ENCODE measurements at places on chromosomes 7 and 10. TPM values are rescaled to one million over a fixed set of nuclear protein-coding genes. Genes with fewer than 3 reads are reported as not detected.

The MMRN2 gene
- total RNA-seq, result 53.1 TPM

DNA sequence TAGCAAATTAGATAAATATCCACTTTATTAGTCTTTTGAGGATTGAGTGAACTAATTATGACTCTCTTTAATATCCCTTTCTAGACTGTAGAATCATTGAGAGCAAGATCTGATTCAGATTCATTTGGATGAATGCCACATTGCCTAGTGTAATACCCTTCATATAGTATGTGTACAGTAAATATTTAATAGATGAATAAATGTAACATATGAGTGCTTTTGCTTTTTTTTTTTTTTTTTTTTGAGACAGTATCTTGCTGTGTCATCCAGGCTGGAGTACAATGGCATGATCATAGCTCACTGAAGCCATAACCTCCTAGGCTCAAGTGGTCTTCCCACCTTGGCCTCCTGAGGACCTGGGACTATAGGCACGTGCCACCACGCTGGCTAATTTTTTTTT is 14.8 kb downstream of the SAMD8 start:
- no peak for DNase-seq

The CALML3 gene
- total RNA-seq, result not detected

DNA sequence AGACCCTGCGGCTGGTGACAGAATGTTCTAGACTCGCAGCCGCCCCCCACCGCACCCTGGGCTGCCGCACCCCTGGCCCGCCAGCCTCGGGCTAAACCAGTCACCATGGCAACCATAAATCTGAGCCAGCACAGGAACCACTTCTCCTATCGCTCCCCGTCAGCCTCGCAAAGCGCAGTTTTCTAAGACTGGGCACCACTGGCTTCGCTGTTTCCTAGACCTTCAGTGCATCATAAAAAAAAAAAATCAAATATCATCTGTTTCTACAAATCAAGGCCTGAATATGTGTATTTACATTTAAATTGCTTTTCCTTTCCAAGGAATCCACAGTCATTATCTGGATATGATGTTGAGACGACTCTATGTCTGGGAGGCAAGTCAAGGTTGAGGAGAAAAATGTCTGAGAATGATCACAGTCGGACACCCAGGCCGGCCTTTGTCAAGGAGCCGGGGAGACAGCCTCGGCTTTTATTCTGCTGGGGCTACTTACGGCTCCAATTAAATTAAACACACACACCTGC is 99.9 kb downstream of the PTPRN2 start:
- DNase-seq, result no peak

- no peak for DNase-seq
These were observed 5.9 kb upstream of the OR2A25 start for GRCh38 chr7:144063710-144064109.

DNA sequence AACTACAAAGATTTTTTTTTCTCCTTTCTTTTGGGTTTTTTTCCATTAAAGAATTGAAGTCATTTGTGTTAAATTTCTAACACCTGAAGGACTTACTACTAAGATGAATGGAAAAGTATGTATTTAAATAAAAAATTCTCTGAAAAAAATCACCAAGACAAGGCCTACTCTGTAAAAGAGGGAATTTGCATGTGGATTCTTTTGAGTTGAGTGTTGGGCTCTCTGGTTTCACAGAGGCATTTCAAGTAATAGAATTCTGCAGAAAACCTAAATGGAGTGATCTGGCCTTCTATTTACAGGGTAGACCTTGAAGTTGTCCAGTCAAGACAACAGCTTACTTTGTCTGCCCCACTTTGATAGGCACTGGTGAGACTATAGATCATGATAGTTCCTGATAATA is 4.1 kb downstream of the LRRC17 start:
- no peak for DNase-seq

DNA sequence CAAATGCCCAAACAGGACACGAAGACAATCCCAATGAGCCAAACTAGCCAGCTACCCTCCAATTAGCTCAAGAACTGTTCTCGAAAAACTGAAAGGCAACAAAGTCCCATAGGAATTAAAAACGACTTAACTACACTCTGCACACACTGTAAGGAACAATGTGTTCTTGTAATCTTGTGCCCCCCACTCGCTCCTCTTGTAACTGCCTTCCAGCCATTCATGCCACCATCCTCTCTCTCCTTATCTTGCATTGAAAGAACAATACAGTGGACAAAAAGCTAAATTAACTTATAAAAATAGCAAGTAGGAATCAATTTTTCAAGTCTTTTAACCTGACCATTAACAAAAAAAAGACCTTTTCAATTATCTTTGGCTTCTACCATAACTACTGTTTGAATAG is 2.9 kb downstream of the CYTH3 start:
- DNase-seq, result no peak

The ADRB1 gene
- total RNA-seq, result 35.6 TPM

GRCh38 chr7:107394276-107394675 is 75.6 kb upstream of the GPR22 start:
- DNase-seq, result no peak

- DNase-seq, result no peak
These were observed 1.6 kb downstream of the SEPHS1 start for GRCh38 chr10:13346283-13347042.

- DNase-seq, result no peak
These were observed 69.0 kb upstream of the SAMD8 start for GRCh38 chr10:75042292-75042974.

DNA sequence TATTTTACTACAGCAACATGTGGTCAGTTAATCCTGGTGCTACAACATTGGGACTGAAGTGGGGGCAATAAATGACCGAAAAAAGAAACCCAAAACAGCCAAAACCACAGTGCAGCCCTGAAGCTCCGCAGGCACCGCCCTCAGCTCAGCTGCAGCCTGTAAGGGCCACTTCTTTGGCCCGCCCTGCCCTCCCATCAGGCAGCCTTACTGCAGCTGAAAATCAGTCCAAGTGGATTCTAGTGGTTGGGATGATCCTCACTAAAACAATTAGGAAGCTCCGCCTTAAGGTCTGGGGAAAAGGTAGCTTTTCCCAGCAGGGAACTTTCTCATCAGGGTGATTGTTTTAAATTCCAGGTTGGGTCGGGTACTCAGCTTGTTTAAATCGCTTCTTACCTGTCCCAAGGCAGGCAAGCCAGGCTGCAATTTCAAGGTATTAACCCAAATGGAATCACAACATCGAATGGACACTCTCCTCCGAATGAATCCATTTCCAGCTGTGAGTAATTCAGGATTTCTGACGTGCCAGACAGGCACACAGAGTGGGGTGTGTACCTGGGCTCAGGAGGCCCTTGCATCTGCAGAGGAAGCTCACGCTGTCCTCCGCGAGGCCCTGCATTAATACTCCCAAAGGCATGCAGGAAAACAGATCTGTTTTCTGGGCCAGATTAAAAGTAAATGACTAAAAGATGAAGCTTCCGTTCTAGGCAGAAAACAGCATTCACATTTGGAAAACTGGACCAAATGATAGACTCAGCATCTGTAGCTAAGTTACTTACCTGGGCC is 104.3 kb downstream of the CREB5 start:
- DNase-seq, result no peak

DNA sequence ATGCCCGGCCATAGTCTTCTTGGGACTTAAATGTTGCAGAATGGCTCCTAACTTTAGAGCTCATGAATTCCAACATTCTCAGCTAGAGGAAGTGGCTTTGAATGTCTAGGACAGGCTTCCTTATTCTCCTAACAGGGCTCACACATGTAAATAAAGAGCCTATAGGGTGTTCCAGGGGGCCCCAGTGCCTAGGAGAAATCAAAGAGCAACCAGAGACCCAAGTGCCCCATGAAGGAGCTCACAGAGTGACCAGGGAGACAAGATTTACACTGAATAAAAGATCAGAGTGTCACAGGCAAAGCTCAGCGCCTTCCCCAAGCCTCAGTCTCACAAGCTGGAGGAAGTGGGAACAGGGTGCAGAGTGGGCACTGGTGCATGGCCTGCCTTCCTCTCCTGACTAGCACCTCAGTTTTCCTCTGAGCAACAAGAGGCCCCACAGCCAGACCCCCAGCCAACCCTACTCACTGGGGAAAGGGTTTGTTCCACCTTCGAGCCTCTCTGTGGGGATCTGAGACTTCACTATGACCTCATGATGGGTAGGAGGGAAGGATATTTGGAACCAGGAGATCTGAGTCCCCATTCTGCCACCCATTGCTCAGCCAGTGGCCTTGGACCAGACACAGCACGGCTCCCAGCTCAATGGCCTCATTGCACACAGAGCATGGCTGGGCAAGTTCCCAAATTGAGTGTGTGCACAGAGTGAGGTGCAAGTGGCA is 16.0 kb downstream of the TMEM273 start:
- no peak for DNase-seq

The AGK gene
- 19.8 TPM for total RNA-seq

DNA sequence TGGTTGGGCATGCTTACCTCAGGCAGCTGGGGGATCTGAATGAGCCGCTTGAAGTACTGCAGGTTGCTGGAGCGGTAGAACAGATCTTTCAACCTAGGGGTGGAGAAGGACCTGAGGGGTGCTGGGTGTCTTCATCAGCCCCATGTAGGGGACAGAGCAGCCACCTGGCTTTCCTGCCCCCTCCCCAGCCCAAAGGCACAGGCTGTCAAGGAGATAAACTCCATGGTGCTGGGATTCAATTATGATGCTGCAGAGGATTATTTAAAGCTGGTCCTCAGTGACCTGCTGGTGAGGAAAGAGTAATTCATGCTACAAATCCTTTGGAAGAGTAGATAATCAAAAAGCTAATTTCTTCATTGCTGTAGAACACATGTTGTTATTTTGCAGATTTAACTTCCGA is 71.1 kb downstream of the SPDYE5 start:
- DNase-seq, result no peak

DNA sequence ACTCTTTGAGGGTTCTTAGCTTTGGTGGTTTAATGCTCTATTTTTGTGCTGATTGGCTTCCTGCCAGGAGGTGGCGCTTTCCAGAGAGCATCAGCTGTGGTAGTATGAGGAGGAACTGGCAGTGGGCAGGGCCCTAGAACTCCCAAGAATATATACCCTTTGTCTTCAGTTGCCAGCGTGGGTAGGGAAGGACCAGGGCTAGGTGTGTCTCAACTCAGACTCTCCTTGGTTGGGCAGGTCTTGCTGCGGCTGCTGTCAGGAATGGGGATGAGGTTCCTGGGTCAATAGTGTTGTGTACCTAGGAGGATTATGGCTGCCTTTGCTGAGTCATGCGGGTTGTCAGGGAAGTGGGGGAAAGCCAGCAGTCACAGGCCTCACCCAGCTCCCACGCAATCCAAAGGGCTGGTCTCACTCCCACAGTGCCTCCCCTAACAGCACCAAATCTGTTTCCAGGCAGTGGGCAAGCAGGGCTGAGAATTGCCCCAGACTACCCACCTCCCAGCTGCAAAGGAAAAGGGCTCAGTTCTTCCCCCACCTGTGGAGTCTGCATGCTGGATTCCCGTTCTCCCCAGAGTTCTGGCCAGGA is 191.5 kb downstream of the PHTF2 start:
- DNase-seq, result no peak

DNA sequence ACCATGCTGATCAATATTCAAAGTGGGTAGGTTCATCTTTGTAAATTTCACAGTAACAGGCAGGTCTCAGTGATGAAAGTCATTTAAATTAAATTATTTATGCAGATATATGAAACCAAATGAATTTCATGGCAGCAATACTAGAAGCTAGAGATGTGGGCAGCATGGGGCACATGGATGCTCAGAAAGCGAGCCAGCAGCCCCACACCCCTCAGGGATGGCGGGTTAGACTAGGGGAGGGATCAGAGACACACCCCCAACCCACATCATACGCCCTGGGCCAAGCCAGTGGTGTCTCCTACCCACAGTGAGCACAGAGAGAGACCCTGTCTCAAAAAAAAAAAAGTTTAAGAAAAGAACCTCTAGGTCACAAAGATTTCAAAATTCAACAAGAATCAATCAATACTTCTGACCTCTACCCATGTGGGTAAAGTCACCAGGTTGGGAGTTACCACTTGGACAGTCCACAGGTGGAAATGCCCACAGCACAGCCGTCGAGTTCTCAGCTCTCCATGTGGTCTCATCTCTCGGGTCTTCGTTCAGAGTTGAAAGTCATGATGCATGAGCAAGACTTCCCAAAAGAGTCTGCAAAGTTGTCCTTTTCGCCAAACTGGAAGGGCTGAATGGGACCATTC is 79.3 kb upstream of the PPP2R2D start:
- DNase-seq, result peak; percentile 6

The HMX3 gene
- total RNA-seq, result not detected

GRCh38 chr10:28668363-28669226 is 8.7 kb upstream of the BAMBI start:
- DNase-seq, result peak; percentile 53

The HSPA12A gene
- 8.8 TPM for total RNA-seq

DNA sequence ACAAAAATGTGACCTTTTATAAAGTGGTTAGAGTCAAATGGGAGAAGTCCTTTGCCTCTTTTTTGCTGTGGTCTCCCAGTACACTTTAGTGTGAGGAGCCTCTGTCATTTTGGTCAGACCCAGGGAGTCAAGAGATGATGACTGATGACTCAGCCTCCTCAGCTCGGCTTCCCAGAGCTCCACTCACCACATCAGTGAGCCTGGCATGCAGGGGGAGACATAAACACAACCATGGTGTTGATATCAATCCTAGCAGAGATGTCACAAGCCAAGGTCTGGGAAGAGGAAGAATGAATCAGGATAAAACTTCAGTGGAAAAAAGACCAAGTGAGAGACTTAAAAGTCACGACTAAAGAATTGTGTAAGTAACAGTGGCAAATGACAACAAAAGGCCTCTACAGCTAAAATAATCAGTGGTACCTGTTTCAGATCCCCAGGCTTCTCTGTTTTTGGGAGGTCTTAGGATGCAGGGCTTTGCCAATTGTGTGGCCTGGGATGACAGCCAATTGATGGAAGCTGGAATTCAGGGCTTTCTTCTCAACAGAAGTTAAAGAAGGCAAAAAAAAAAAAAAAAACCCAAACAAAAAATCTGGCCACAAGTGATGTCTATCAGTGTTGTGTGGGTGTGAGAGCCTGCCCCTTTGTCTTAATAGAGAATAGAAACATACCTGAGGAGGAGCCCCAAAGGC is 50.2 kb downstream of the TFAM start:
- DNase-seq, result no peak

GRCh38 chr10:85643171-85643844 is 723.3 kb downstream of the GRID1 start:
- no peak for DNase-seq

GRCh38 chr7:151384352-151384697 is 25.5 kb downstream of the WDR86 start:
- DNase-seq, result no peak

The ARMH3 gene
- 38.6 TPM for total RNA-seq

The DPYSL4 gene
- 2.1 TPM for total RNA-seq

The STOX1 gene
- total RNA-seq, result 2.5 TPM

DNA sequence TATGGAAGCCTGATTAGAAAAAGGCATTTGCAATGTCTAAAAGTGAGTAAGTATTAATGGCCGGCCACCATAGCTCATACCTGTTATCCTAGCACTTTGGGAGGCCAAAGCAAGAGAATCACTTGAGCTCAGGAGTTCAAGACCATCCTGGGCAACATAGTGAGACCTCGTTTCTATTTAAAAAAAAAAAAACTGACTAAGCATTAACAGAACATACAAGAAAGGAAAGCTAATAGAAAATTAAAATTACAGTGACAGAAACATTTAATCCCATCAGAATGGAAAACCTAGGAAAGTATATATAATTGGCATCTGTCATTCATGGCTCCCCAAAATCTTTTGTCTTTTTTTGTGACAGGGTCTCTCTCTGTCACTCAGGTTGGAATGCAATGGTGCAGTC is 55.9 kb downstream of the AOC1 start:
- no peak for DNase-seq
